Stimulated activated CD4-positive, alpha-beta T cell treated with anti-CD3 and anti-CD28 coated beads, Interleukin-15, amount 100 ng/mL, for 1 hour (primary cell): ENCODE measurements at places on chromosomes 3 and 15.

DNA sequence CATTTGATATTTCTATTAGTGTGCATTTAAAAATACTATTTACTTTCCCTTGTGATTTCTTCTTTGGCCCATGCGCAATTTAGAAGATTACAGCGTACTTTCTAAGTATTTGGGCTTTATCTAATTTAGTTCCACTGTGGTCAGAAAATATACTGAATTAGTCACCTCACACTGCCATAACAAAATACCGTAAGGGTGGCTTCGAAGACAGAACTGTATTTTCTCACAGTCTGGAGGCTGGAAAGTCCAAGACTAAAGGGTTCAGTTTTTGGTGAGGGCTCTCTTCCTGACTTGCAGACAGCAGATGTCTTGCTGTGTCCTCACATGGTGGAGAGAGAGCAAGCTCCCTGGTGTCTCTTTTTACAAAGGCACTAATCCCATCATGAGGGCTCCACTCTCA lies 286.2 kb downstream of the ADAMTSL3 start:
- DNase-seq = no peak

DNA sequence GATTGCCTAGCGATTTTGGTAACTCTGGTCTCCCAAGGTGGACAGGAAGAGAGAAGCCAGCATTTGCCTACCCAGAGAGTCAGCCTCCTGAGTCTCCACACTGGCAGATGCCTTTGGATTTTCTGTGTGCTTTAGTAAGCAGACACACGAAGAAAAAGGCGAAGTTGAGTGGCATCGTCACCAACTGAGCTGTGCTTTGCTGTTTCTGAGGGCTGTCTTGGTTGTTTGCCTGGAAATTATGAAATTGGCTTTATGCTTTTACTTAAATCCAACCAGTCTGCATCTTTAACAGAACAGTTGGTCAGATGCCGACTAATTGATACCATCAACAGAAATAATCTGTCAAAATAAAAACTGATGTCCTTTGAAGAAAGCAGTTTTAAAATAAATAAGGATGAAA lies 56.0 kb downstream of the CACNA2D3 start:
- DNase-seq = no peak

DNA sequence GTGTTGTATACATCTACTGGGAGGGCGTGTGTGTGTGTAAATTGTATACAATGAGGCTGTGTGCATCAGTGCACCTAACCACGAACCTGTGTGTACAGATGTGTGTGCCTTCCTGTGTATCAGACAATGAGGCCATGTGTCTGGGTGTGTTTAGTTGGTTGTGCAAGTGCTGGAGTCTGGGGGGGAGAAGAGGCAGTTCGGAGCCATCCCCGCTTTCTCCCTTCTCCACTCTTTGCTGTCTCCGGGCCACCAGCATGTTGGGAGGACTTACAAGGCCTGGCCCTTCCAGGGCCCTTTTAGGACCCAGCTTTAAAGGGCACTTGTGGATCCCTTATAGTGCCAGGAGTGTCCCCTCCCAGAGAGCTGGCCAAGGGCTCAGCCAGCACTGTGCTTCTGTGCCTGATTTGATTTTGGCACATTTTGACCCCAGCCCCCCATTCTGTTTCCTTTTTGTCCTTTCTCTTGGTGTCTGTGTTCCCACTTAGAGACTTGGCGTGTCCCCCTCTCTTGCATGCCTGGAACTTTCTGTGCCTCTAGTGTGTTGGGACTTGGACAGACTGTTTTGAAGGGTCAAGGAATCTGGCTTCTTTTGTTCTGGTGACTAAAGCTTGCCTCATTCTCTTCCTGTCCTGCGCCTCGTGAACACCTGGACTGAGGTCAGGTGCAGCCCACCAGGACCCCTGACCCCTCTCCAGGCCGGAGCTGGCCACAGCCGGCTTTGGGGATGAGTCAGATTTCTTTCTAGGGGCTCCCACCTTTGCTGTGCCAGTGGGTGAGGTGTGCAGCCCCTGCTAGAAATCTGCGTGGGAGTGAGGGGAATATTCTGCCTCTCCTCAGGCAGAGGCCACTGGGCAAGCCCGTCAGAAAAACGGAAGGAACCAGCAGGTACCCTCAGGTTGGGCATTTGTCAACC lies 1.5 kb downstream of the CTDSPL start:
- DNase-seq = no peak

- DNase-seq = no peak
These were observed 406.4 kb upstream of the PROK2 start for GRCh38 chr3:72191209-72191960.

DNA sequence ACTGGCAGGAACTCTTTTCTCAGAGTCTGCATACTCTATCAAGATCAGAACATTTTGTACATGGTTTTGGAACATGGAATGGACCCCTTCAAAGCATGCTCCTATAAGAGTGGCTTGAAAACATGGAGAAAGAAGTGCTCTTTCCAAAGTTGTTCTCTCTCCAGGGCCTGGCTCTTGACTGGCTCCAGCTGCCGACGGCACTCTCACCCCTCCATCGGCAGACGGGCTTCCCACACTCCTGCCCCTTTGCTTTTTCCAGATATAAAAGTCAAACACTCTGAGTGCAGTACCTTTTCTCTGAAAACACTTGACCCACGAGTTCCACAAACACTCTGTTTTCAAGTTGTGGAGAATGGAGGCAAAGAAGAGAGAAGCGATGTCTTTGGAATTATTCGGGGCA lies 72.5 kb upstream of the ONECUT1 start:
- no peak for DNase-seq

DNA sequence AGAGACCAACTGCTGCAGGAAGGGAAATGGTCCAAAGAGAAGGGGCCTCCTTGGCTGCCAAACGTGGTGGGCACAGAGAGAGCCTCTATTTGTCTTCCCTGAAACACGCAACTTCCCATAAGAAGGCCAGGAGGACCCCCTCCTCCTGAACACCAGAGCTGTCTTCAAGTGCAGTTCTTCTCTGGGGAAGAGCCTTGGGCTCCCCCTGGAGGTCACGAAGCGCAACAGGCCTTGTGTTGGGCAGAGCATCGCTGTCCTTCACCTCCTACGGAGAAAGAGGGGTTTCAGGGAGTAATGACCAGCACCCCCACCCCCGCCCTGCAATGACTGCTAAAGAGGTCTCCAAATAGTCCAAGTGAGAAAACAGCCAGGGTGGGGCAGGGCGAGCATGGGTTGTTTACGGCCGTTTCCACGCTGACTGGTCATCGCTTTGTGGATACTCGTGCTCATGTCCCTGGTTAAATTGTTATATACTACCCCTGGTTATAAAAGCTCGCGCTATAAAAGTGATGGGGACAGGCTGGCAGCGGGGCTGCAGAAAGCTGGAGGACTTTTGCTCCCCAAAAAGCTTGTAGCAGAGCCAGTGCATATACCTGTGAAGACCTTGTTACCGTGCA lies 397.5 kb upstream of the ATP10A start:
- DNase-seq = no peak

DNA sequence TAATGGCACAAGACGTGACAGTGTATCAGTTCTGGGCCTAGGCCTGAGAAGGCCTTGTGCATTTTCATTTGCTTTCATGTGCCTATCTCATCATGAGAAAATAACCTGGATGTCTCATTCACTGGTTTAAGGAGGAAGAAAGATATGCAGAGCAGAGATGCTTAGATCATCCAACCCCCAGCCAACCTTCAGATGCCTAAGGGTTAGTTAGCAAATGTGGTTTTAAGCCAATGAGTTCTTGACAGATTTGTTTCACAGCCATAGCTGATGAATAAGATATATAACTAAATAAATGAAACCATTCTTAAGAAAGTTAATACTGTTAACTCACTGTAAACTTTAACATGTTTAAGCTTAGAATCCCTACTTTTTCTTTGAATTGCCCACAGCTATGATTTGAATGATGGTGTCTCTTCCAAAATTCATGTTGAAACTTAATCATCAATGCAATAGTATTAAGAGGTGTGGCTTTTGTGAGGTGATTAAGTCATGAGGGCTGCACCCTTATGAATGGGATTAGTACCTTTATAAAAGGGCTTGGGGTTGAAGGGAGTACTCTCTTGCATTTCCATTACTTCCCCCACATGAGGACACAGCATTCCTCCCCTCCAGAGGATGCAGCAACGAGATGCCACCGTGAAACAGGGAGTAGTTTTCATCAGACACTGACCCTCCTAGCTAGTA lies 324.6 kb upstream of the TBC1D5 start:
- no peak for DNase-seq

- DNase-seq = no peak
These were observed 67.4 kb downstream of the GRIP2 start for GRCh38 chr3:14472471-14473351.

GRCh38 chr3:53102601-53103147 lies 27.6 kb downstream of the RFT1 start:
- DNase-seq = no peak

GRCh38 chr3:63874769-63875168 lies 11.1 kb downstream of the ATXN7 start:
- no peak for DNase-seq

DNA sequence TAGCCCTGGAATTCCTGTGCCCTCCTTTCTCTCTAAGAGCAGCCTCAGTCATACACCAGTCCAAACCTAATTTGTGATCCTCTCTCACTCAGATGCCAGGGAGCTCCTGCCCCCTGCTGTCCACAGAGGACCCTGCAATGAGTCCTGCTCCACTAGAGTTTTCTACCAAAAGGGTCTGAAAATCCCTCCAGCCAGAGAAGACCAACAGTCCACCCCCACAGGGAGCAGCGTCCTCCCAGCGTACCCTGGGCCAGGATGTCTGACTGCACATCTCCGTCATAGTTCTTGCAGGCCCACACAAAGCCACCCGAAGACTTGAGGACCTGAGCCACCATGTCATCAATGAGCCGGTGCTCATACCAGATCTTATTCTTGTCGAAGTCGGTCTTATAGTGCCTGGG lies 15.4 kb downstream of the IDH2 start:
- peak; percentile 36 for DNase-seq
